ENCODE measurements at places on chromosomes 12 and 14.

- no peak for DNase-seq
Measured at GRCh38 chr12:91579516-91580263, 397.1 kb upstream of the DCN start.

GRCh38 chr14:35747379-35747778 lies 61.7 kb downstream of the RALGAPA1 start:
- DNase-seq, result no peak

DNA sequence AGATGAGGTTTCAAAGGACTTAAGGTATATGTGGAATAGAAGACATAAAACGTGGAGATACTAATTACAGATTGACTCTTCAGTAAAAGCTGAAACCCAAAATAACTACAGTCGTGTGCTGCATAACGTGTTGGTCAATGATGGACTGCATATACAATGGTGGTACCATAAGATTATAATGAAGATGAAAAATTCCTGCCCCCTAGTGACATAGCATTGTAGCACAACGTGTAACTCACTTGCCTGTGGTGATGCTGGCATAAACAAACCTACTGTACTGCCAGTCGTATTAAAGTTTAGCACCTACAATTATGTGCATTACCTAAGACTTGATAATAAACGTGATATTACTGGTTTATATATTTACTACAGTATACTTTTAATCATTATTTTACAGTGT lies 150.3 kb downstream of the LRRK2 start:
- DNase-seq, result no peak

DNA sequence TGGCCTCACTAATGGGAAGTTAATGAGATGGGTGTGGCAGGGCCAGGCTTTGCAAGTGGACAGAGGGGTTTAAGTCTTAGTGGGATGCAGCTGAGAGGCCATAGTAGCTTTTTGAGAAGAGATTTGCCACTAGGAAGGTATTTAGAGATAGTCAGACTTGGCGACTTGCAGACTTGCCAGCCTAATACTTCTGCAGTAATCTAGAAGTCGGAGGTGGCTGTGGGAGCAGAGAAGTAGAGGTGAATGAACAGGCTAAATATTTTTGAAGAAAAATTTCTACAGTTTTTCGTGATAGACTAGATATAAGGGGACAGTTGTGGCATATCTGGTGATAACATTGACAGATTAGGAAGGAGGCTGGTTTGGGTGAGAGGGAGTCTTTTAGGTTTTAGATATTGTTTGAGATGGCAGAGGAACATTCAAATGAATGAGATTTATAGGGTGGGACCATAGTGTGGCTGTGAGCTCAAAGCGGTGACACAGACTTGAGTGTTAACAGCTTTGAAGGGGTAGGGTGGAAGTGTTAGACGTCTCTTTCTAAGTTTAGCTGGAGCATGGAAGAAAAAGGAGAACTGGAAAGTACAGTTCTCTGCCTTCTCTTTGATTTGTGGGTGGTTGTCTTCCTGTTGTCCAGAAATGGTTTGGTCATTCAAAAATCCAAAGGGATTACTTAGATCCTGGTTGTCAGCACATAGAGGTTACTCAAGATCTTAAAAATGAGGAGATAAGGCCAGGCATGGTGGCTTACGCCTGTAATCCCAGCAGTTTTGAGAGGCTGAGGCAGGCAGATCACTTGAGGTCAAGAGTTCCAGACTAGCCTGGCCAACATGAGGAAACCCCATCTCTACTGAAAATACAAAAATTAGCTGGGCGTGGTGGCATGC lies 44.9 kb downstream of the MAPKAPK5 start:
- DNase-seq, result no peak

DNA sequence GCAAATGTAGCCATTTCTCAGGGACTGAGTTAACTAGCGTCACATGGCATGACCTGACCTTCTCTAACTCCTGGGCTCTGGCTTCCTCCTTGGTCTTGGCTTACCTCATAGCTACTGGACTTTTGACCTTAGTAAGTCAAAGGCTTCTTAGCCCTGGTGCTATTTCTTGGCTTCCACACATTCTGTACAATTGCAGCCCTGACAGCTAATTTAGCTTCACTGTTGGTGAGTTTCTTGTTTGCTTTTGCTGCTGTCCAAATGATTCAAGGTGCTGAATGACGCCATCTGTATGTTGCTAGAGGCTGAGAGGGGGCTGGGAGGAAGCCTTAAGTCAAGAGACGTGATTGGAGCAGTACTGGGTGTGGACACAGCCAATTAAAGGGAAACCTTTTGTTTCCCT lies 202.7 kb downstream of the PRKD1 start:
- DNase-seq, result no peak

DNA sequence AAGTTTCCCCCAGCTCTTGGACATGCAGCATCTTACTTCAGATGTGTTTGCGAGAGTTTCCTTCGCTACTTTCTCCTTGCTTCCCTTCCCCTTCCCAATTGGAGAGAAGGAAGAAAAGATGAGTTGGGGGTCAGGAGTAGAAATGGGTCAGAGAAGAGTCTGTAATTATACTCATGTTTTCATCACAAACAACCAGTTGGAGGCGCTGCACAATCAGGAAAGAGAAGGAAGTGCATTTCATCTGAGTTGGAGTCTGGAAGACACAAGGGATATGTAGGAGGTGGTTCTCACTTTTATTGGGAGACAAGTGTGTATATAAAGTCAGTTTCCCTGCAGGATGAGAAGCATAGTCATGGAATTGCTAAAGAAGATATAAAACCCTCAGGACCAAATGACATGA lies 31.3 kb upstream of the VSX2 start:
- no peak for DNase-seq
